ENCODE measurements at places on chromosomes 3 and 15.

- DNase-seq: no peak
Measured at GRCh38 chr15:90063770-90064247, 38.5 kb downstream of the IDH2 start.

GRCh38 chr15:38263996-38264395 is 11.4 kb downstream of the SPRED1 start:
- DNase-seq: no peak

GRCh38 chr3:38137615-38138348 is 679 bp upstream of the MYD88 start:
- no peak for DNase-seq

- no peak for DNase-seq
Measured at GRCh38 chr3:18556503-18557135, 131.5 kb upstream of the SATB1 start.

DNA sequence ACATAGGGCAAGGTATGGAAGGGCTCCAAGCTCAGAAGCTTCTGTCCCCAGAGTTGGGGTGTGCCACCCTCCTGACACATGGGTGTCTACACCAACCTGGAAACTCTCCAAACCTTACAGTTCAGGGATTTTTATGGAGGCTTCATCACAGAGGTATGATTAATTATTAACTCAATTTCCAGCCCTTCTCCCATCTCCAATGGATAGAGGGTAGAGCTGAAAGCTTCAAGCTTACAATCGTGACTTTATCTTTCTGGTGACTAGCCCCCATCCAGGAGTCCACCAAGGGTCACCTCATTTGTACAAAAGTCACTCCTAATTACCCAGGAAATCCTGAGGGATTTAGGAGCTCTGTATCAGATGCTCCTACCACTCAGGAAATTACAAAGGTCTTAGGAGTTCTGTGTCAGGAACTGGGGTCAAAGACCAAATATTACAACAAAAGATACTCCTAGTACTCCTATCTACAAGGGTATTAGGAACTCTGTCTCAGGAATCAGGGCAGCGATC is 62.7 kb downstream of the TFDP2 start:
- DNase-seq: peak; percentile 11

DNA sequence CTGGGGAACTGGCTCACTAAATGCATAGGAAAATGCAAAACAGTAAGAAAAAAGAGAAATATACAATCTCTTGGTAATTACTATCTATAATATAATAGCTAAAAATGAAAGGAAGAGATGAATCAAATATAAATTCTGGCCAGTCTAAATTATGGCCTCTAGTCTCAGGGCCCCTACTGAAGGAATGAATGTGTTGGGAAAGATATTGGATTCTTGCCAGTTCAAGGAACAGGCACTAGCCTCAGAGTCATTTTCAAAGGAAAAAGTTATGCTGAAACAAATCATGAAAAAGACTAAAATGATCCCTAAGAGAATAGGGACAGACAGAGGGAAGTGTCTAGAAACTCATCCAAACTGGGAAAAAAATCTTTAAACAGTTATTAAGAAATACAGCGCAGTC is 62.4 kb downstream of the C3orf80 start:
- DNase-seq: no peak

- DNase-seq: no peak
Measured at GRCh38 chr3:127039719-127040118, 56.8 kb downstream of the PLXNA1 start.

GRCh38 chr15:43511012-43511885 is 6.2 kb upstream of the MAP1A start:
- peak; percentile 56 for DNase-seq

DNA sequence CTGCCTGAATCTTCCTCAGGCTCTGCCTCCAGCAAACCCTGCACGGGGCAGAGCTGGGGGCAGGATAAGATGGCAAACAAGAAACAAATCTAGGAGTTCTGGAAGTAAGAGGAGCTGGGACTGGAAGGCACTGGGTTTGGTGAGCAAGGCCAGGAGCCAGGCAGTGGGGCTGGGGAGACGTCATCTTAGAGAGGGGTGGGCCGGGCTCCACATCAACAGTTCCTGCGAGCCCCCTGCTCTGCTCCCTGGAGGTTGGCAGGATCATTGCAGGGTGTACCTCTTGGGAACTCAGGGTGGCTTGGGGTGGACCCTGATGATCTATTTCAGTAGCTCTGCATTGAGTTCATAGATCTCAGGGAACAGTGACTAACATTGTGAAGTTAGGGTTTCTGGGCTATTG is 87.3 kb upstream of the PRR23E start:
- no peak for DNase-seq

Measured in HuH-7 (cell line).